Fibroblast of the aortic adventitia (primary cell): ENCODE measurements at places on chromosomes 3 and 15.

DNA sequence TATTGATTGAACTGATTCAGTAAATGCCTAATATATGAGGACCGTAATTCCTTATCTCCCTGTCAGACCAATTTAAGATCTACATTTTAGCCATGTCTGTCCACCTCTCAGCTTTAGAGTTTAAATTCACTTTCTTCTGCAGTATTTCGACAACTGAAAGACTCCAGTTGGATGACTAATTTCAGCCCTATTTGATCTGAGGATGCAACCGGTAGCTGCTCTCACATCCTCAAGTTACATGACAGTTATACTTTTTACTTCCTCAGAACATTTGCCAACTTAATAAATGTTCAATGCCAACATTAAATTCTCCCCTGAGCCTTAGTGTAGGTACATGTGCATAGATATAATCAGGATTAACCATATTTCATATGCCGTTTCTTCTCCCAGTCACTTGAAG is 2.5 kb upstream of the HHLA2 start:
- no peak for DNase-seq

- no peak for DNase-seq
Observed at GRCh38 chr3:66456711-66457173, 44.1 kb downstream of the LRIG1 start.

GRCh38 chr3:156630773-156631093 is 43.7 kb upstream of the TIPARP start:
- DNase-seq: no peak

- no peak for DNase-seq
Observed at GRCh38 chr15:29342201-29342600, 72.6 kb upstream of the NSMCE3 start.

DNA sequence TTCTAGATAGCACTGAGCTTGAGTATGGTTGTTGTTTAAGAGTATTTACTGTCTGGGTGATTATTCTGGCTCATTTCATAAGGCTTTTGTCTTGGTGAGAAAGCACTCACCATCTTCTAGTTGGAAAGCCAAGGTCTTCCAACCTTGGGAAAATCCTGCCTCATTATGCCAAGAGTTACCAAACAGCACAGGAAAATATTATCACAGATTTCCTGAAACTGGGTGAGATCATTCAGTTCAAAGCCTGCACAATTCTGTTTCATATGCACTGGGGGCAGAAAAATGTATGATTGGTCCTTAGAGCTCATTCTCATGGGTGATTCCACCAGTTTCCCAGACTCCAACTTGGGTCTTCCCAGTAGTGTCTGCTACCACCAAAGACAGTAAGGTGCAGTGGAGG is 291.8 kb downstream of the RORA start:
- peak; percentile 28 for DNase-seq
